ENCODE measurements at places on chromosomes 7 and 10.

GRCh38 chr7:51034521-51035264 is 252.0 kb upstream of the GRB10 start:
- no peak for DNase-seq

GRCh38 chr7:146397141-146397540 is 280.5 kb downstream of the CNTNAP2 start:
- no peak for DNase-seq

DNA sequence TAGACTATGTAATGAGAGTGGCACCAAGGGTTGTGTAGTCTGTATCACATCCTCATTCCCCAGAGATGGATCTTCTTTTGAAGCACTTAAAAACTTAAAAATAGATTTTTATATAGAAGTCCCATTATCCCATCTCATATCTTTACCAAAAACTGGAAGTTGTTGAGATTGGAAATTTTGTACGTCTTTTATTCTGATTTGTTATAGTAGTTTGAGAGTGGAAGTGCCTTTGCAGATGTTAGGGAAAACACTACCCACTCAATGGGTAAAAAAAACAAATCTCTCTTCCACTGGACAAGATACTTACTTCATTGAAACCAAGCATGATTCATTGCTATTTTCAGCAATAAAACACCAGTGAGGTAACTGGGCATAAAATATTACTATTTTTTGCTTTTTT is 184.4 kb downstream of the MACC1 start:
- no peak for DNase-seq

GRCh38 chr7:100019908-100020307 is 4.5 kb downstream of the ZKSCAN1 start:
- DNase-seq: no peak

DNA sequence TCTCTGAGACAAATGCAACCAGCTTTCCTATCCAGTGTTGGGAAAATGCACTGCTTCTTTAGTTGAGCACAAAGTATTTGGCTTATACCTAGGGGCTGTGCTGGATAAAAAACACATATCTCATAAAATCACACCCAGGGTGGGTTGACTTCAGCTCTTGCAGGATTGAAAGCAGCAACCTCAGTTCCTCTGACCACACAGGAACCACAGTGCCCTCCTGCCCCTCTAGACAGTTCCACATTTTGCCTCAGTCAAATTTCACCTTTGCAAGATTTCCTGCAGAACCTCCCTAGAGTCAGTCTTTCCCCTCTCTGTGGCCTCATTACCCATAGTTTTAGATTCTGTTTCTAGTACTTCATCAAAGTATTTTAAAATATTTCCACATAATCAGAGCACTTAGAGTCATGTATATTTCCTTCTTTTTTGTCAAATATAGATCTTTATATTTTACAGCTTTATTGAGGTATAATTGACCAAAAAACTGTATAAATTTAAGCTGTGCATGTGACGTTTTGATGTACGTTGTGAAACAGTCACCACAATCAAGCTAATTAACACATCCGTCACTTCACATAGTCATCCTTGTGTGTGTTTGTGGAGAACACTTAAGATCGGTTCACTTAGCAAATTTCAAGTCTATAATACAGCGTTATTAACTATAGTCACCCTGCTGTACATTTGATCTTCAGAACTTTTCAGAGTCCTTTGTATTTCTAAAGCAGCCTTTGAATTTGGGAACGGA is 37.0 kb upstream of the EGR2 start:
- DNase-seq: peak; percentile 9

DNA sequence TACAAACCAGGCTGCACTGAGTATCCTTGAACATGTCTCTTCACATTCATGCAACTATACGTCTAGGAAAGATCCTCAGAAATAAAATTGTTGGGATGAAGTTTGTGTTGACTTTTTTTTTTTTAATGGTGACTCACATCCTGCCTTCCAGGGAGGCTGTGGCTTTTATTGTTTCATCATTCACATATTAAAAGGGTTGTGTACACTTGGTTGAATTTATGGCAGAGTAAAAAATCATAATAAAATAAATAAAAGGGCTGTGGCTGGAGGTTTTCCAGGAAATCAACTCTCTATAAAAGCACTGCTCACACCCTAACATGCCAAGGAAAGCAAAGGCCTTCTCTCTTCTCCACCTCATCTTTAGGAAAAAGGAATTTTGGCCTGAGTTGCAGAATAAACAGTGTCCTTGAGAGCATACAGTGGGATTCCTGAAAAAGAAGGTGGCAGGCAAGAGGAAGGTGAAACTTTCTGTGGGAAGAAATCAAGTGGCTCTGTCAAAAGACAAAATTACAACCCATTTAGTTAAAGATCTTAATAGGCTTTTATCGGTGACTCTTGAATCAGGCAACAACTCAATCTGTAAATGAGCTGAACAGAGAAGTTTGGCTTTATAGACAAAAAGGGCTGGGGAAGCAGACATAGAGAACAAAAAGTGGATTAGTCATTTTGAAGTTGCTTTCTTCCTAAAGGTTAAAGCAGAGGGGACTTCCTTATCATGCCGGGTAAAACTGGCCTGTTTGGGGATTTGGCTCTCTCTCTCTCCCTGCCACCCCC is 41.6 kb upstream of the FHIP2A start:
- DNase-seq: no peak

GRCh38 chr10:122565766-122566206 is 5.2 kb downstream of the DMBT1 start:
- DNase-seq: peak; percentile 66

DNA sequence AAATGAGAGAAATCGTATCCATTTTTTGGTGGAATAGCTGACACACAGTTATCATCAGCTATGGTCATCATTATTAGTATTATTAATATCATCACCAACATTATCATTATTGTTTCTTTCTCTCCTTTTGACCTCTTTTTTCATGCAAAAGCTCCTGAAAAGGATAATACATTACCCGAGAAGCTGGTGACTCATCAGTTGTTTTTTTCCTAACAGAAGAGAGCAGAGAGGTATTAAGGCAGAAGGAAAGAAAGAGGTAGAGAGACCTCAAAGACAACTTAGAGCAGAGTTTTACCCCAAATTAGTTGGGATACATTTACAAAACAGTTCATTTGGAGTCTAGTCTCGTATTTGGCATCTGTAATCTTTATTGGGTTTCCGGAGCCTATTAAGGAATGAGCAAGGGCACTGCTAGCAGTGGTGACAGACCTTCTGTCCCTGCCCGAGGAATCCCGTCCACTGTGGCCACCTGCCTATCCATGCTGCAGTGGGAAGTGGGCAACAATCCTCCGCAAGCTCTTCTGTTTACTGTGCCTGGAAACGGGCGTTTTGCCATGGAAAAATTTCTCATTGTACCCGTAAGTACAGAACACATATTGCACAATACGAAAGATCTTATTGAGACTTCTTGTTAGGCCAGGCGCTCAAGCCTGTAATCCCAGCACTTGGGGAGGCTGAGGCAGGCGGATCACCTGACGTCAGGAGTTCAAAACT is 170.0 kb upstream of the MKLN1 start:
- DNase-seq: no peak

GRCh38 chr10:101782811-101783735 is at the start of gene NPM3:
TSS of gene NPM3 (minus strand) at chr10:101783446. CDS start at chr10:101783390, 56 bp downstream.
- peak; percentile 61 for DNase-seq

DNA sequence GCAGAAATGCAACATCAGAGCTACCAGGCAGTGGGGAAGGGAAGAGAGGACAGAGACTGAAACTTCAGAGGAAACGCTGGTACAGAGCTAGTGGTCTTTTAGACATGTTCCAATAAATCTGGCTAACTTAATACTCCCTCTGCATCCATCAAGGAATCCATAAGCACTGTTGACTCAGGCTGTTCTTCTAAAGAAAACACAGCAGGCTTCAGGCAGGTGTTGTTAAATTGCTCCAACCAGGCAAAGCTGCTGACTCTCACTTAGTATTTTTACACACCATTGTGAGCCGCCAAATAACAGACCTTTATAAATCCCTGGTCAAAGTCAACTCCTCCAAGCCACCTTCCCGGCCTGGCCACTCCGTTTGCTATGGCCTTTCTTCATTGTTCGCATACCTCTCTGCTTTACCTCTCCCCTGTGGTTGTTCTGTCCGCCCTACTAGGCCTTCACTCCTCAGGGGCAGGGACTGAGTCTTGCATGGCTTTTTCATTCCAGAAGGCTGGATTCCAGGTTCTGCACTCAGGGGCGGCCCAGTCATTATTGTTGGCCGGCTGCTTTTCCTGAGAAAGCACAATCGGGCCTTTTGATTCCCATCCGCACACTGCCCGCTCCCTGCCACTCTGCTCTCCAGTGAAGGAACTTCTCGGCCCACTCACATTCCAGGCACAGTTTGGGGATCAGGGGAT is 18.4 kb downstream of the CREB3L2 start:
- DNase-seq: no peak

- DNase-seq: no peak
Measured at GRCh38 chr7:116041615-116042014, 11.1 kb upstream of the TFEC start.

GRCh38 chr10:91901784-91902677 is 7.3 kb downstream of the FGFBP3 start:
- DNase-seq: no peak

DNA sequence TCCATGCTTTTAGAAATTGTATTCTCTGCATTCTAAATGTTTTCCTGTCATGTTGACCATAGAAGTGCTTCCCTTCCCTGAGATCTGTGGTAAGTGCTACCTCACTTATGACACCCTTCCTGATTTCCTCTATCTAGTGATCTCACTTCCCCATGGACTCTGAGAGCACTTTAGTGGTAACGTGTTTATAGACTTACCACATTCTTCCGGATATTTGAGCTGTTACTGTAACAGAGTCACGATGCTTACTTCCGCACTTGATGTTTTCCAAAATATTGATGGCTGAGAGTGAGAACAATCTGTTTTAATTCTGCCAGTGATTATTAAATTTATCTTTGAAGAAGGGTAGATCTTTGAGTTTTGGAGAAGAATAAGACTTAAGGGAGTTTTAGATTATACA is 60.1 kb upstream of the NAMPT start:
- no peak for DNase-seq

- no peak for DNase-seq
Measured at GRCh38 chr10:116833986-116834985, 15.0 kb upstream of the ENO4 start.

- DNase-seq: no peak
Measured at GRCh38 chr10:66837990-66838389, 87.8 kb upstream of the LRRTM3 start.

DNA sequence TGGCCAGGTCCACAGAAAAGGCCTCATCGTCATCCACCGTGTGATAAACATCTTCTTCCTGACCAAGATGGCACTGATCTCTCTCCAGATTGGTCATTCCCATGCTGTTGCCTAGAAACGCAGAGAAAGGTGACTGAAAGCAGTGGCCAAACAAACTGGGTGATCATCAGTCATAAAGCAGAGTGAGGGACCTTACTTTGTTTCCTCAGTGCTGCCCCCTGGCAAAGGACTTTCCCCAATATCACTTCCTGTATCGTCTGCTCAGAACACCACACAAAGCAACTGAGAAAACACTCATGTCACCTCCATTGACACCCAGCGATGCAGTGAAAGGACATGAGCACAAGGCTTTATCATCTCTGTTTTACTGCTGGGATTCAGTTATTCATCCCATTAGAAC is 40.0 kb upstream of the TM9SF3 start:
- no peak for DNase-seq

GRCh38 chr7:38215735-38216670 is 38.0 kb downstream of the STARD3NL start:
- peak; percentile 63 for DNase-seq

DNA sequence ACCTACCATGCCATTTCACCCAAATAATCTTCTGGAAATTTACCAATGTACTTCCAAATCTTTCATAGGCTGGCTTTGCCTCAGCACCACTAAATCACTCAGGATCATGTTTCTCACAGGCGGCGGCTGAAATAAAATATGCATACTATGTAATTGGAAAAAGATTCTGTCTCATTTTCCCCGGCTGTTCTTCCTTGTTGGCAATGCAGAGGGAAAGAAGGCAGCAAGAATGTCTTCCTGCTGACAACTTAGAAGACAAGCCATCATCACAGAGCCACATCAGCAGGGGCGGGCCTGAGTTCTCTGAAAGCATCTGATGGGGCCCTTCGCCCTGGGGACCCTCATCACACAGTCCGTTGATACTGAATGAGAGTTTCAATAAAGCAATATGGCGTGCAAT is 39.2 kb upstream of the COL1A2 start:
- DNase-seq: no peak

- DNase-seq: no peak
Measured at GRCh38 chr10:31664803-31665202, 263.8 kb downstream of the ARHGAP12 start.

DNA sequence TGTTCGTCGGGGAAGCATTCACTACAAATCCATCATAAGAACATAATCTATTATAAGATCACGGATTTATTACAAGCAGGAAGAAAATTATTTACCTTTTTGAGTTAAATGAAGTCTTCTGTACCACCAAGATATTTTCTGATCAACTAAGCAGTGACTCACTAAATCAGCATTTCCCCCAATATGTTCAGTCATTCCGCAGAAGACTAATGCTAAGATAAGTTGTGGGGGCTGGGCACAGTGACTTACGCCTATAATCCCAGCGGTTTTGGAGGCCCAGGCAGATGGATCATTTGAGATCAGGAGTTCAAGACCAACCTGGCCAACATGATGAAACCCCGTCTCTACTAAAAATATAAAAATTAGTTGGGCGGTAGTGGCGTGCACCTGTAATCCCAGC is 144.2 kb upstream of the EGR2 start:
- DNase-seq: no peak

DNA sequence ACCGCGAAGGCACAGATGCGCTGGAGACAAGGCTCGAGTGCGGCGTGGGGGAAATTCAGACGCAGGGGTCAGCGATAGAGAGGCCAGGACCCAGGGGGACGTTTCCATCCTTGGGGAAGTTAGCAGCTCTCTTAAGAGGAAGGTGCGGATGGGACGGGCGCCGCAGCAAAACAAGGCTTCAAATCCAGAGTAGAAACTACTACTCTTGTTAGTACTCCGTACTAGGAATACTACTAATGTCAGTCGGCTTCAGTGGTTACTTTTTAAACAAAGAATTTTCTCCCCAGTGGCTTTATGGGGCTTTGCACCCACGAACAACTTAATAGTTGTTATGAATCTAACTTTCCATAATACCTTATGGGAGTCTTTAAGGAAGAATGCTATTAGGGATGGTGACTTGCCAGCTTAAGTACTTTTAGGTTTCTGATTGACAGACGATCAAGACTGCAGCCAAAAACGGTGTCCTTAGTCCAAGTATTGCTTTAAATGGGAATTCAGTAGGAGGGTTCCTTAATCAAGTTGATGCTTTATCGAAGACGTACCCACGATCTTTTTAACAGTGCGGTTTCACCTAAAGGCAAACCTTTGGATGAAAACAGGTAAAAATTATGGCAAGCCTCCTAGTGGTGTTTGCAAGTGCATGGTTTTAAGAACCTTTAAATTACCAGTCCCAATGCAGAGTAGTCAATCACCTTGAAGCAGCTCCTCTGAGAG is 812 bp upstream of the IDE start:
- DNase-seq: no peak

DNA sequence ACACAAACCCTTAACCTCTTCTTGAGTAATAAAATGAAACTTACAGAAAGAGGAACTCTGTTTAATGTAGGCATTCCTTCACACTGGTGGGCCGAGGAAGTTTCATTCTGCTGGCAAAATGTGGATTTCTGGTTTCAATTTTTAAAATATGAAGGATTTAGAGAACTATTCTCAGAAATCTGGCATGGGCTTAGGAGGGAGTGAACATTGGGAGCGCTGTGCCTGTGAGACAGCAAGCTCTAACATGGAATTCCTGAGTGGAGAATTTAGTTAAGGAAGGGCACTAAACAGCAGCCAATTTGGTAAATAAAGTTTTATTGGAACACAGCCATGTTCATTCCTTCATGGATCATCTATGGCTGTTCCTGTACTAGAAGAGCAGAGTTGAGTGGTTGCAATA is 751.8 kb upstream of the IGFBP3 start:
- no peak for DNase-seq

- DNase-seq: no peak
Measured at GRCh38 chr10:112182784-112183328, 709 bp downstream of the GPAM start.

All from stimulated activated CD8-positive, alpha-beta memory T cell treated with anti-CD3 and anti-CD28 coated beads, Interleukin-7, amount 100 ng/mL, for 1 hour (primary cell).